Activated effector memory CD4-positive, alpha-beta T cell treated with Interleukin-2 at 50 U/mL for 16 hours (primary cell): ENCODE measurements at places on chromosomes 6 and 20.

GRCh38 chr20:12966468-12967085 lies 42.2 kb upstream of the SPTLC3 start:
- no peak for DNase-seq

DNA sequence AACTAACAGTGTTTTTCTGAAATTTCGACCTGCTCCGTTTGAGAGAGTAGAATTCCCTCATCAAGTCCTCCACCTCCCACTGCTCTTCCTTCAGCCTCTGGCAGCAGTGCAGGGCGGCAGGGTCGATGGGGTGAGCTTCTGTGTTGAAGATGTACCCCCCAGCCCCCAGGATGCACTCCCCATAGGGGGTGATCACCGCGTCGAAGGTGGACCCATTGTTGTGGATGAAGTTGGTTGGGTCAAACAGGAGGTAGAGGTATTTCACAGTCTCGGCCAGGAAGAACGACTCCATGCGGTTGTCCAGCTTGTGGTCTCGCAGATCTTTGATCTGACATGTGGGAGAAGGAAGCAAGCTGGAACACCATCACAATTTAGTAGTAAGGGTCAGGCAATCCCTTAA lies 23.0 kb upstream of the TRPC4AP start:
- no peak for DNase-seq

DNA sequence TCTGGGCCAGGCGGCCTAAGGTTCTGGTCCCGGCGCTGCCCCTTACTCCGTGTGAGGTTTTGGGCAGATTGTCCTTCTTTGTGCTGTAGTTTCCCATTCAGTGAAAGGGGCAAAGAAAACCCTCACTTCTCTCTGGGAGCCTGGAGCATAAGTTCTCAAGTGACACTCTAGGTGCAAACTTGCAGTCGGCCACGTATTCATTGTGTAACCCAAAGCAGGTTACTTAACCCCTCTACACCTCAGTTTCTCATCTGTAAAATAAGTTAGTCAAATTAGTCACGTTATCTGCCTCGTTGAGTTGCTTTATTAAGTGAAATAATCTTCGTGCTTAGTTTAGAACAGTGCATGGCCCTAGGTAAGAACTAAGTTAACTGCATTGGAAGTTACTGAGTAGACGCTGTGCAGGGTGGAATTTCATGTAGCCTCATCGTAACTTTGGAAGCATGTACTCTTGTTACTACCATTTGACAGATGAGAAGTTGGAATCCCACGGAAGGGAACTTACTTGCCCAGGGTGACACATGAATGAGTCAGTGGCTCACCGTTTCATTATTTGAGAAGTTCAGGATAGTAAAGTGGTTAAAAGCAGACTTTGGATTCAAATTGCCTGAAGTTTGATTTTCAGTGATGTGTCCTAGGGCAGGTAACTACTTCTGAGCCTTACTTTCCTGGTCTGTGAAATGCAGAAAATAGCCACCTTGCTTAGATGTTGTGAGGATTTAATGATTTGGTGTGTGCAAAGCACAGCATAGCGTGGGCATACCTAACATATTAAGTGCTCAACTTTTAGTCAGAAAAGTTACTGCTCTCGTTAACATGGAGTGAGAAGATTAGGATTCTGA lies 556 bp upstream of the MROH8 start:
- no peak for DNase-seq

DNA sequence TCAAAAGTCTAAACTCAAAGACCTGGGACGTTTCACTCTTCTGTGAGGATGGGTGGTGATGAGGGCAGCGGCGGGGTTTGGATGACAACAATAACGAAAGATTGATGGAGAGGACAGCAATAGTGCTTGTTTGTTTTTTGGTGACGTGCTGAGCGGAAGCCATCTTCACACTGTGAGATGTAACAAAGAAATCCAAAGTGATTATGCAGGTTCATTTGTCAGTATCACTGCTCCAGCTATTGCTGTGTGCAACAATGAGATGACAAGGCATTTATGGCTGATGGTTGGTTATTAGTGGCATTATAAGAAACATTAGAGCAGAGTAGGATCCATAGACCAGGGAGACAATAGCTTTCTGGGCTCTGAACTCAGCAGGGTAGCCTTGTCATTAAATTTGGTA lies 306.7 kb downstream of the RNF144B start:
- no peak for DNase-seq

DNA sequence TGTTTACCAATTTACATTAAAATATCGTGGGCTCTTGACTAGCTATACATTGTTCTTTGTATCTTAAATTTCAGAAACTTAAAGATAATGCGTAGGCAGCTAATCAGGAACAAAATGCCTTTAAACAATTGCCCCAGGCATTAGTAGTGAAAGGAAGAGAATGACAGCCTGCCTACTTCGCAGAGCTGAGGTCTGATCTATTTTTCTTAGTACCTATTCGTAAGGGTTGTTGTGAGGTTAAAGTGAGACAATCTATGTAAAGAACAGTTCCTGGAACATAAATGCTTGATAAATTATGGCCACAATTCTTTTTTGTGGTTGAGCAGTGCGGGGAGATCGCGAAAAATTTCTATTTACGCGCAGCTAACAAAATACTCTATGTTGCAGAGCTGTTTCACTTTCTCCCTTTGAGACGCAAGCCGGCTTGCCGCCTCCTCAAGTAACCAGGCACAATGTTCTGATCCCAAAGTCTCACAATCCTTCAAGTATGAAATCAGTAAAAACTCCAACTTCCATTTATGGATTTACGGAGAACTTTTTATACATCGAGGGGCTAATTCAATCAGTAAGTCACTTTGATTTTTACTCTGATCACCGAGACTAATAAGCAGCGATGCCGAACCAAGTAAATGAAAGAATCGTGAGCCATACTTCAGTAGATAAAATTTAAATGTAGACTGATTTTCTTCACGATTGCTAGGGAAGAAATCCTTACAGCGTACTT lies 878 bp upstream of the PNRC1 start:
- peak; percentile 43 for DNase-seq

DNA sequence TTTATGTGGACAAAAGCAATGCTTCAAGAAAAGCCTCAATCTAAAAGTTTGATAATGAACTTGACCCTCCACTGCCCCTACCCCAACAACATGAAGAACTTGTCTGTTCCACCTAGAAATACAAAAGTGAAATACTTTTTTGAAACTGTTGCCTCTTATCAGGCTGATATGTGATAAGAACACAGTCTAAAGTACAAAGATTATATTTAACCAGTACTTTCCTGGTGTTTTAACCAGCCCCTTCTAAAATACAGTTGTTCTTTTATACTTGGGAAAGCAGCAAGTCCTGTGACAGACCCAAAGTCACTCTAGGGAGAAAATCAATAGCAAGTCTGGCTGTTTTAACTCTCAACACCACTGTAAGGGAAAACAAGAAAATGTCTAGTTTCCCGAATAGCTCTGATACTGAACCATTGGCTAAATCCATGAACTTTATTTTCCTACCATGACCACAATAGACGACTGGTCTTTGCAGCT lies 6.6 kb downstream of the OARD1 start:
- DNase-seq, result no peak

GRCh38 chr6:37285861-37286311 lies 27.9 kb upstream of the TMEM217 start:
- no peak for DNase-seq

GRCh38 chr6:52575502-52575892 lies 1.4 kb downstream of the TRAM2 start:
- DNase-seq, result no peak

- no peak for DNase-seq
Observed at GRCh38 chr6:168188369-168189199, 109.6 kb upstream of the FRMD1 start.

- no peak for DNase-seq
Observed at GRCh38 chr20:18412221-18412901, 54.5 kb downstream of the DZANK1 start.

DNA sequence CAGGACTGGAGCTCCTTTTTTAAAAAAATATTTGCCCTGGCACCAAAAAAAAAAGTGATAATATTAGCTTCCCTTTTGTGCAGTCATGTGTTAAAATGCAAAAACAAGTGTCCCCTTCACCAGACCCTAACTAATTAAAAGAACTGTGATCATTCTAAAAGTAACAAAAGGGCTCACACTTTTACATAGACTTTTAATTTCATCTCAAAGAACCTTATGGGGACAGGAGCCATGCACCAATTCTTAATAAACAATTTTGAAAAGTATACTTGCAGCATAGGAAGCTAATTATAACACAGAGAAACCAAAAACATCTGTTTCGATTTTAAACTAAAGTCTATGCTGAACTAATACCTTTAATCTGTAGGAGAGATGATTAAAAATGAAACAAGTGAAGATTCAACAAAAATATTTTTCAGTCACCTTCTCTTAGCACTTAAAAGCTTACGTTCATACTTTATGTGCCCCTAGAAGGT lies 17.3 kb downstream of the STX7 start:
- DNase-seq, result no peak

DNA sequence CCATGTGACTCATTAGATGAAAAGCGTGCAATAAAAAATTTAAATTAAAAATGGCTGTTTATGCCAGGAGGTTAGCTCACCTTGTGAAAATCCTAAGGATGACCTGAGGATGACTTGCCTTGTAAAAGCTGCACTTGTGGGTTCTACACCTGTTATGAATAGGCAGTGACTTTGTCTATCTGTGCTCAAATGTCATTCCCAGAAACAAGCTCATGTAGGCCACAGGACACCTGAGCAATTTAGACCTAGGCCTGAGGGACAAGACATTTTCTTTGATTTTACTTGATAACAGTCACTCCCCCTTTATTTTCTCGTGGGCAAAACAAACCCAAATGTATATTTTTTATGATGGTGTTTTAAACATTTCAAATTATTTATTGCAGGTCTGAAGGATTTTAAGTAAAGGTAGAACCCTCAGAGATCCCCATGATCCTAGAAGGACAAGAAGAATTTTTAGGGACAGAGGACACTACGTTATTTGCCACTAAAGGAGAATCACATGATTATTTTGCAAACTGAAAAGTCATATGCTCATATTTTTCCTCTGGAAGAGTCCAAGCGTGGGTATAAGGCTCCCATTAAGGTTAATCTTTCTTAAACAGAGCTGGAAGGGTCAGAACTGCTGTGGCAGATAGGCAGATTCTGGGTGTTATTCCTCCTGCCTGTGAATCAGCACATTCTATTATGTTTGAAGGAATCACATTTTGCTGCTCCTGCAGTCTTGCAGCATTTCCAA lies 277.5 kb upstream of the MAN1A1 start:
- DNase-seq, result no peak

DNA sequence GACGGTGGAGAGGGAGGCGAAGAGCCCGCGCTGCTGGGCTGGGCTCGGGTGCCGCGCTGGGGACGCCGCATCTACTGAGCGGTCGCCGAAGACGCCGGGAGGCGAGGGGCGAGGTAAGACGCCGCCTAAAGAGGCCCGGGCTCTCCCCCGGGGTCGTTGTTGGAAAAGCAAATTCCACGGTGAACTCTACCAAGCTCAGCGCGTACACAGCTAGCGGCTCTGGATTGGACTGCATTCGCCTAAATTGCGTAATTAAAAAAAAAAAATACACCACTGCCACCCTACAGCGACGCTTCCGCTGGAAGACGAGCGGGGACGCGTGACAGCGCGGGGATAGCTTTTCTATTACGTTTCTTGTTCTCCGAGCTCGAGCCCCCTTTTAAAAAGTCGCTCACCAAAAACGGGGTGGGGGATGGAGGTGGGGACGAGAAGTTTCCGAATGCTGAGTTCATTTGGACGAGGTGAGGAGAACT lies 92.0 kb upstream of the PRDM1 start:
- DNase-seq, result peak; percentile 53

- no peak for DNase-seq
Observed at GRCh38 chr6:63997221-63997620, 361.6 kb downstream of the PHF3 start.

DNA sequence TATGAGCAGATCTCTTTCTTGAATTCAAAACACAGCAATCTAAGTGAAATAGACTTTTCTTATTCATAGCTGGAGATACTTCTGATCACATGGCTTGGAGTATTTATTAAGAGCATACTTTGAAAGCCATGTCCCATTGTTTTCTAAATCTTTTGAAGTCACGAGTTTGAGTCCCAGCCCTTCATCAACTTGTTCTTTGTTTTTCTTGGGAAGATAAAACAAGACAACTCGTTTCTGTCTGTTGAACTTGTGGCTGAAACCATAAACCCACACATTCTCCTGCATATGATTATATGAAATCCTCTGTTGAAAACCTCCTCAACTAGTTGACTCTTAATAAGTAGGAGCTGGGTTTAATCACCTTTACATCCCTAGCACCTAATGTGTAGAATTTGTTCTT lies 3.3 kb downstream of the RNF144B start:
- no peak for DNase-seq

GRCh38 chr6:157713451-157714152 lies 109.4 kb upstream of the SNX9 start:
- no peak for DNase-seq

GRCh38 chr6:111824608-111825337 lies 48.5 kb downstream of the FYN start:
- no peak for DNase-seq

GRCh38 chr20:16940701-16941100 lies 192.5 kb downstream of the OTOR start:
- no peak for DNase-seq

DNA sequence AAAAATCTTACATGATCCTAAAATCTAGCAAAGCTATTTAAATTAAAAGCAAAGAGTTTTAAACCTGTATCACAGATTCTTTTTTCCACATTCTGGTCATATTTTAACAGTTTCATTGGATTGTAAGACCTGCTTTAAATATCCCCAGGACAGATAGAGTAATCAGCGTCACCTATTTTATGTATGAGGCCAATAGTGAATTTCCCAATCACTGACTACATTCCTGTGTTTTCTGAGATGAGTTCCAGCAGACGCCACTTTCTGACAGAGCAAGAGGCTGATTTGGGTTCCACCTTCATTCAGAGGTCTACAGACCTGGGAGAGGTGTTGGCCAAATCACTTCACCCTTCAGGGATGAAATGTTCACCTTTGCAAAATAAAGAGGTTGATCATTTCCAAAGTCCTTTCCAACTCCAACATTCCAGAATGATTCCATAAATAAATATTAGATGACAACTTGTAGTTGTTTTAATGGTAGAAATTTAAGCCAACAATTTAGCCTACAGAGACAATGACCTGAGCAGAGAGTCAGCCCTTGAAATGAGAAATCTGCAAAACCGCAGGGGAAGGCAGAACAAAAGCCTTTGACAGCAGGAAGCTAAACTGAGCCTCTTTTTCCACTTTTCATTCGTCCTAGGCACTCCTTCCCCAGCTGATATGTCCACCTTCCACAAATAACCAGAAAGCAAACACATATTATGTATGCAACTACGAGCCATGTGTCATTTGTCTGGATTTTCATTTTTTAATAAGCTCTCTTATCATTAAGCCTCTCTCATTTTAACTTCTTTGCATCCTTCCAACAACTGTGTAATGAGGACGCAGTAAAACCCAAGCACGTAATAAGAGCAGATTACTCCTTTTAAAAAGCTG lies 105.2 kb downstream of the TFAP2A start:
- no peak for DNase-seq
